Thoracic aorta (tissue), 2 donors: ENCODE measurements at places on chromosomes 7 and 10. TPM values are rescaled to one million over a fixed set of nuclear protein-coding genes. Genes with fewer than 3 reads are reported as not detected.
A peak's percentile ranks its signal among the peaks of the same experiment; 100 is the strongest.

DNA sequence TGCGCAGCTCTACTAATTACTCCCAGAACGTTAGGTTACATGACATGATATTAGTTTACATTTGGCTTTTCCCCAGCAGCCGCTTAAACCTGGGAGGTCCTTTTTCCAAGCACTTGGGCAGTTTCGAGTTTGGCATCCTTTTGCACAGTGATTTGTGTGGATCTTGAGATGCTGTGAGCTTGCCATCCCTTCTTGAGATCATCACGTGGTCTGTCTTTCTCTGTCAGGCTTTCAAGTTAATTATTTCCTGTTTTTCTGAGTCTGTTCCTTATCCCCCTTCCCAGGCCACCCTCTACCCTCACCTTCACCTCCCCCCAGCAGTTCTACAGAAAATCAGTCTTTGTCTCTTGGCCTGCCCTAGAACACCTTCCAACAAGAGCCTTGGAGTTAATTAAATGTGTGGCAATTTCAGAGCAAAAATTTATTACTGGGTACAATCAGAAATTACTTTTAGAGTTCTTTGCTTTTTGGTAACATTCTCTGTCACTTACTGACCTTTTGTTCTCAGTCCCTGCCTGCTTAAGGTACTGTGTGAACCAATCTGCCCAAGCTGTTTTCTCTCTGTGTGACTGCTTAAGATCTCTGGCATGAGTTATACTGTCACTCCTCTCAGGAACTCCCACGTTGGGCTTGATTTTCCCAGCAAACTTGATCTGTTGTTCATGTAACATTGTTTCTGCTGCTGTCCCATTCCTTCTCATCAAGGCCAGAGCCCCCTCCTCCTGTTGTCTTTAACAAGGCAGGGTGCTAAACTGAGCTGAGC lies 3.1 kb upstream of the SLF2 start:
- H3K27me3 ChIP-seq = no peaks in the 10 kb centered on the region
- peaks cover 17% of the 10 kb centered on the region for H3K4me1 ChIP-seq
- no peak for DNase-seq
- H3K4me3 ChIP-seq = no peak overlapping the region
- H3K27ac ChIP-seq = no peak overlapping the region

- no peaks in the 10 kb centered on the region for H3K4me1 ChIP-seq
- peak overlapping the region; percentile 99 for H3K27ac ChIP-seq
- peak overlapping the region; percentile 84 for H3K4me3 ChIP-seq
- no peaks in the 10 kb centered on the region for H3K27me3 ChIP-seq
- no peak for DNase-seq
These were observed 2.0 kb downstream of the ZNF503 start for GRCh38 chr10:75399461-75400162.

DNA sequence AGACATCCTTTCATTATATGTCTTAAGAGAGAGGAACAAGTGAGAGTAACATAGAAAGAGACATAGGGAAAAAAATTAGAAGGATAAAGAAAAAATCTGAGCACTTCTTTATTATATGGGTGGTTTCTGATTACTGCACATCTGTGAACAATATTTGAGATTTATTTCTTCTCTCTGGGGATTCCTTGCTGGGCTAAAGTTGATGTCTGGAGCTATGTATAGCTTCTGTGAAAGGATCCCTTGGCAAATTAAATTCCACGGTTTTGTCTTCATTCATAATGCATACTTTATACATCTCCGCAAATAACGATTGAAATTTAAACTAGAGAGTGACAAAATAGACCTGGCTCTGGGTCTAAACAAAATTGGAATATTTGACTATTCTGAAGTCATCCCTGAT lies 232.2 kb upstream of the CTBP2 start:
- no peaks in the 10 kb centered on the region for H3K27me3 ChIP-seq
- H3K36me3 ChIP-seq = no peaks in the 10 kb centered on the region
- H3K4me1 ChIP-seq = no peaks in the 10 kb centered on the region
- DNase-seq = no peak
- H3K4me3 ChIP-seq = no peak overlapping the region
- no peak overlapping the region for H3K27ac ChIP-seq

- H3K4me3 ChIP-seq = no peak overlapping the region
- no peak overlapping the region for H3K27ac ChIP-seq
- DNase-seq = no peak
- peaks cover 27% of the 10 kb centered on the region for H3K36me3 ChIP-seq
- no peaks in the 10 kb centered on the region for H3K27me3 ChIP-seq
These were observed 26.8 kb downstream of the PRPF18 start for GRCh38 chr10:13613519-13613918.

DNA sequence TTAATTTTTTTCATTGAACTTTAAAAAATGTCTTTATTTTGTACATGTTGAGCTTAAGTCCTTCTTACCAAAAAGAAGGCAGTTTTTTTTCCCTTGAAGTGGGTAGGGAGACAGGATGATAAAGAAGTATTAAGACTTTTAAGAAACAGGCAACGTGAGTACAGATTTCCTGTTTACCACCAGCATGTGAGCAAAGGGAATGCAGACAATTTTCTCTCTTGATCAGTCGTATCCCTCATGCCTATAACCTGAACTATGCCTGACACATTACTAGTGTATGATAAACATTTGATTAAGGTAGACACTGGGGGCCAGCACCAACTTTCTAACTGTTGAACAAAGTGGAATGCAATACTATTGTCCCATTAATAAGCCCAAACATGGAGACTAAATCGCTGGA lies 8.8 kb upstream of the OR2A2 start:
- no peak overlapping the region for H3K27ac ChIP-seq
- no peak overlapping the region for H3K4me3 ChIP-seq
- DNase-seq = no peak
- no peaks in the 10 kb centered on the region for H3K4me1 ChIP-seq

DNA sequence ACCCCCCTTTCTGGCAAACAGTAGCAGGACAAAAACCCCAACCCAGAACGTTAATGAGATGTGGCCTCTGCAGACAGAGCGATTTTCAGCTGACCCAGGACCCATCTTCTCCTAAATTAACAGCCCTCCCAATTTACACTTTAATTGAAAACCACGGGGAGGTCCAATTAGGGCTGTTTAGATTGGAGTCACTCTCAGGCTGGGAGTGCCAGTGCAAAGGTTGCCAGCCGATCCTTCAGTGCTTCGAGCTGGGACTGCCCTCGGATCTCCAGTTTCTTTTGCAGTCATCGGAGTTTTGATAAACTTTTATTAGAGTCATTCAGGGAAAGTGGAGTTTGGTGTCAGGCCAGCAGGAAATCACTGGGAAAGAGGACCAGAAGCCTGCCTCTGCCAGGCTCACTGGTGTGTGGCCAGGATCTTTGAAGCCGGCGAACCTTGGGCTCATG lies 108.0 kb downstream of the DOCK1 start:
- no peak overlapping the region for H3K27ac ChIP-seq
- DNase-seq = no peak
- peaks cover 4% of the 10 kb centered on the region for H3K36me3 ChIP-seq

GRCh38 chr7:17040716-17041115 lies 158.9 kb upstream of the AGR3 start:
- H3K4me3 ChIP-seq = no peak overlapping the region
- DNase-seq = no peak
- peaks cover 18% of the 10 kb centered on the region for H3K4me1 ChIP-seq

DNA sequence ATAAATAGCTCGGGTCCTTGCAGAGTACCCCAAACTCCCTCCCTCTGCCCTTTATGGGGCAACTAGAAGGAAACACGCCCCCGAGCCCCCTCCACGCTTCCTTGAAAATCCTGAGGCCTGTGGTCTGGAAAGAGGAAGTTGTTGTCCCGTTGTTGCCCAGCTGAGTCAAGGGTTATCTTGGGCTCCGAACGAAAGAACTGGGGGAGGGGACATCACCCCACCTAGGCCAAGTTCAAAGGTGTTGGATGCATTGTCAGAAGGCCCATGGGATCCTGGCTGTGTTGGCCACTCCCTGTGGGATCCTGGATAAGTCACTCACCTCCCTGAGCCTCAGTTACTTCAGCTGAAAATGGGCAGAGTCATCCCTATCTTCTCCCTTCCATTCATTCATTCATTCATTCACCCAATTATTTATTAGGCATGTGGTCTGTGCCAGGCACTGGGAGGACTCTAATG lies at the start of gene CCL24:
Gene CCL24, minus strand, starts transcription at position 26 of the 456 bp plus-strand sequence. CDS start 91 bp downstream, outside the sequence.
- H3K4me3 ChIP-seq = no peak within 1 kb of the TSS
- H3K27ac ChIP-seq = no peak within 1 kb of the TSS
- H3K27me3 ChIP-seq = no peaks in the 10 kb centered on the region
- no peaks in the 10 kb centered on the region for H3K36me3 ChIP-seq

- H3K4me1 ChIP-seq = peaks cover 30% of the 10 kb centered on the region
- H3K27me3 ChIP-seq = no peaks in the 10 kb centered on the region
- H3K27ac ChIP-seq = no peak overlapping the region
These were observed 89.2 kb downstream of the CXCL12 start for GRCh38 chr10:44295644-44296241.

Gene FAM237B
- not detected for total RNA-seq

Gene AMZ1
- total RNA-seq = 3.7 TPM

Gene MBLAC1
- 1.1 TPM for total RNA-seq

Gene FEZF1
- total RNA-seq = not detected

Gene CLDN15
- total RNA-seq = 15.4 TPM
